ENCODE measurements at places on chromosomes 4 and X.

DNA sequence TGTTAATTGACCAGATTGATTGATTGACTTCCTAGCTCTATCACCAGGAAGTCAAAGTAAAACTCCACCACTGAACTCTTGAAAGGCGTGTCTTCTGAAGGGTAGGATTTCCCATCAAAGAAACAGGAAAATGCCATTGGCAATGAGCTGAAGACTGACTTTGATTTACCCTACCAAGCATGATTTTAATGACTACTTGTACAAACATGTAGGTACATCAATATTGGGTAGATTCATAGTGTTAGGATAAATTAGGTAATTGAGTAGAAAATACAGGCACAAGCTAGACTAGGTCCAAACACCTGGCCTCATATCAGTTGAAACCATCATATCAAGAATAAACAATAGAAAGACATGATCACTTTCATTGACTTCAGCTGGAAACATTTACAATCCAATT lies 53.2 kb upstream of the ATXN3L start:
- DNase-seq: no peak

DNA sequence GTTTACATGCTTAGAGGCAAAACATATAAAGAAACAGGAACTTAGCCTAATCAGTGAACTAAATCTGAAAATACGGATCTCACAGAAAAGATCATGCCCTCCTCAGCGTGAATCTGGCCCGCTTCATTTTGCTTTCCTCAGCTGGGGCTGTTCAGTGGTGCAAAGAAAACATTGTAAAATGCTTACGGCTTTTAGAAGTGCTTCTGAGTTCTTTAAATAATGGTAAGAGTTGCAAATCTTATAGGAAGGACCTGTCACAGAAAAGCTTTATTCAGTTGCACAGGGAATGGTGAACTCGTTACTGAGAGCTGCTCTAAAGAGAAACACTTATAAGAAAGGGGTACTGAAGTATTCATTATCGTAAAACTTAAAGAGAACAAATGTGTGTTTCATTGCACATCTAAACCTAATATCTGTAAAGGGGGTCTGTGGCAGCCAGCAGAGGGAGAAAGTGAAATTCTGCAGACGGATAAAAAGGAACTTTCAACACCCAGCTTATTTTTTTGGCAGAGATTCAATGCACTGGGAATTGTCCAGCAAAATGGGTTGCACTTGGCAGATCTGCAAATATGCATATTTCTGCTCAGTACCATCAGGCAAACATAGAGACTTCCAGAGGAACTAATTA lies 139.2 kb upstream of the ANK2 start:
- no peak for DNase-seq

DNA sequence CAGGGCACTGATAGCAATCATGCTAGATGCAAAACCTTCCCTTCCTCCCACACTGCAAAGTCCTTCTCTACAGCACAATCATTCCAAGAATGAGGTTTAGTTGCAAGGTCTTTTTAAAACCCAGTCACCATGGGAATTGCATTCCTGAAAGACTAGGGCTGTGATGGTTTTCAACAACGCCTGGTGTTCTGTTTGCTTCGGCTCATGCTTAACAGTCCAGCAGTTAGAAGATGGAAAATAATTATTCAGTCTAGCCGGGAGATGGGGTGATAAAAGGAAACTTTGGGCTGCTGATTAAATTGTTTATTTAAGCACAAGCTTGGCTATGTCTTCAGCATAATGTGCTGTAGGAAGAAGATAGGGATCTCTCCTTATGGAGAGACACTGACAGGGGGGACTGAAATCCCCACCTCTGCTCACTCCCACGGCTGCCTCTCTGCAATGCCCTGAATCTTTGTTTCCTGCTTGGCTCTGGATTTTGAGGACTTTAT lies 211.4 kb downstream of the MID1IP1 start:
- no peak for DNase-seq

DNA sequence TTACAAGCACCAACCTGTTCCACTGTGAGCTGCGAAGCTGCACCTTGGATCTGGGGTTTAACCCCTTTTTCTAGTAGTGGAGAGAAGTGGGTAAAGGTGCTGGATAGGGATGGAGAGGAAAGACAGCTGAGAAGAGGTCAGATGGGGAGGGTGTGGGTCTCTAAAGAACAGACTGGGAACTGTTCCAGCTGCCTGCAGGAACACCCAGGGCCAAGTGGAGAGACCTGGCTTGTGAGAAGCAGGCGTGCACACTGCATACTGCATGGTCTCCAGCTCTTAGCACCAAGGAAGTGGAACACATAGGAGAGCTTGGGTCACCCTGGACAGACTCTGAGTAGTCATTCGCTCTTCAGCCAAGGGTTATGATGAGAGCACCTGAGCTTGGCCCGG lies 16.1 kb downstream of the BCOR start:
- DNase-seq: no peak

GRCh38 chrX:19728915-19729314 lies 158.5 kb downstream of the SH3KBP1 start:
- no peak for DNase-seq

GRCh38 chr4:77593101-77593500 lies 12.5 kb upstream of the CXCL13 start:
- no peak for DNase-seq

- no peak for DNase-seq
These were observed 41.6 kb downstream of the ARHGAP10 start for GRCh38 chr4:147773261-147774184.

DNA sequence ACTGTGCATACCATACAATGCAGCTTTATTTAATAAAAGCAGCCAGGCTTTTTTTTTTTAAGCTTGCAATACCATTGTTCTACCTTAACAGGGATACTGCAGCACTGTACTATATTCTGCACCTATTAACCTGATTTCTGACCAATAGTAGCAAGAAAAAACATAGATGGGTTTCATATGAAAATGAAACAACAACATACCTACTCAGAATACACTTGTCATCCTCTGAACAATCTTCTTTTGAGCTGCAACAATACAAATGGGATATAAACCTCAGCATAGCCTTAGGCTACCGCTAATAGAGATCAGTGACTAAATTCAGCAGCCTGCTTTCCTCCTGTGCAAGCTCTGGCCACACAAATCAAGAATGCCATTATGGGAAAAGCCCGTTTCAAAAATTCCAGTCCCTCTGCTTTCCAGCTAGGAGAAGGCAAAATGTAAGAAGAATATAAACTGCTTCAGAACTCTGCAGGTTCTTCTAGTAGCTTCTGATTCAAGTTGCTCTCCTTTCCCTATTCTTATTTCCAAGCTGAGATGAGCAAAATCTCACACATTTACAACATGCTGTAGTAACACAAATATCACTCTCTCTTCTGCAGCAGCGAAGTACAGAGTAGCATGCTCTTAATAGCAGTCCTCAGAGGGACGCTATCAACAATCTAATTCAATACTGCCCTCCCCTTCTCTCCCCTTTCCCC lies 143.4 kb downstream of the KLHL13 start:
- no peak for DNase-seq

DNA sequence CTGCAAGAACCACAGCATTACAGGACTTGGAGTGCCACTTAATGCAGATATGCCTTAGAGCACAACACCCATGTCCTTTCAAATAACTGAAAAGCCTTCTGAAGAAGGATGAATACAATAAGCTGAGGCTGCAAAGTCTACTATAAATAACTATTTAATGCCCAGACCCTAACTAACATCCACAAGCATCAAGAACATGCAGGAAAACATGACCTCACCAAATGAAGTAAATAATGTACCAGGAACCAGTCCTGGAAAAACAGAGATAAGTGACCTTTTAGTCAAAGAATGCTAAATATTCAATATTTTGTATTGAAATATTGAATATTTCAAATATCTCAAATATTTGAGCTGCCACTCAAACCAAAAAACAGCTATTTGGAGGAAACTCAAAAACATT lies 16.9 kb downstream of the ACTRT1 start:
- no peak for DNase-seq

DNA sequence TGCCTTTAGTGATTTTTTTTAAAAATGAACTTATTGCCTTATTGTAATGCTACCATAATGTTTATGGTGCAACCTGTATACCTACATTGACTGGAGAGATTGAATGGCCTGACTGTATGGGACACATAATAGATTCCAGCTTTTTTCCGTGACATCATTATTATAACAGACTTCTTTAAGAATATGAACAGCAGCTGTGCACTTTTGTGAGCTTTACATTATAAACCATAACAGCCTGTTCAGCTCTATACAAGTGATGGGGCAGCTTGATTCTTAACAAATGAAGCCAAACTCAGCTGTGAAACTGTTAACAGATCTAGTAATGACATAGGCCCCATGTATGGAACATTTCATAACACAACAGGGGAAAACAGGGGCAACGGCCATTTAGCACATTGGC lies 187.0 kb downstream of the BMPR1B start:
- no peak for DNase-seq

DNA sequence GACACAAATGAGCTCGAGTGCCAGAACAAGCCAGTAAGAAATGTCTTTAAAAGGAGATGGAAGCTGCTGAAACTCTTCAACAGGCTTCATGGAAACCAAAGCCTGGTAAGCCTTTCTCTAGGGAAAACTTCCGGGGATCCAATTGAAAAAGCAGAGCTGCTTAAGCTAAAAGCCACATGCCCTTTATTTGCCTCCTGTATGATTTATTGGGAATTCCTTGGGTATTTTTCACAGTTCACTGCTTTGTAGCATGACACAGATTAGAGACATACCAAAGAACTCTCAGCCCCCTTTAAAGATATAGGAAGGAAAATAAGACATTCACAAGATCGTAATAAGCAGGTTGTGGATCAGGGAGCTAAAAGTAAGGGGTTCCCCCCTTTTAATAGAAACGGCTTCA lies 6.5 kb upstream of the ARHGAP6 start:
- DNase-seq: no peak

GRCh38 chr4:109764376-109764775 lies 34.5 kb upstream of the PLA2G12A start:
- DNase-seq: no peak

GRCh38 chrX:119459181-119459580 lies 9.1 kb upstream of the SLC25A5 start:
- no peak for DNase-seq

DNA sequence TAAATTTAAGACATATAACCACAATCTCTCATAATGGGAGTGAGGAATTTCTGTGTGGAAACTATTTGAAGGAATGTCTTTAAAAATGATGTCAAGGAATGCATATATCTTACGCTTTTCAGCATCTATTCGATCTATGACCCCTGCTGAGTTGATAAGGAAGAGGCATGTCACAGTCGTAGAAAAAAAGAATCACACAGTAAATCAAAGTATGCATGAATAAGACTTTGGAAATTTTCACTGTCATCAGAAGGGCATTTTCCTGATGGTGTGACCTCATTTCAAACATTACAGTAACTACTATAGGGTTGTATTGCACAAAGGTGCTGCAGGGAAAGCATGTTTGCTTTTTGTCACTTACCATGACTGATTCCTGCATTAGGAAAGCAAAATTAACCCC lies 41.5 kb downstream of the REELD1 start:
- no peak for DNase-seq

GRCh38 chrX:50779694-50780093 lies 34.3 kb downstream of the SHROOM4 start:
- DNase-seq: no peak

GRCh38 chrX:45322820-45323219 lies 122.1 kb upstream of the DIPK2B start:
- no peak for DNase-seq

DNA sequence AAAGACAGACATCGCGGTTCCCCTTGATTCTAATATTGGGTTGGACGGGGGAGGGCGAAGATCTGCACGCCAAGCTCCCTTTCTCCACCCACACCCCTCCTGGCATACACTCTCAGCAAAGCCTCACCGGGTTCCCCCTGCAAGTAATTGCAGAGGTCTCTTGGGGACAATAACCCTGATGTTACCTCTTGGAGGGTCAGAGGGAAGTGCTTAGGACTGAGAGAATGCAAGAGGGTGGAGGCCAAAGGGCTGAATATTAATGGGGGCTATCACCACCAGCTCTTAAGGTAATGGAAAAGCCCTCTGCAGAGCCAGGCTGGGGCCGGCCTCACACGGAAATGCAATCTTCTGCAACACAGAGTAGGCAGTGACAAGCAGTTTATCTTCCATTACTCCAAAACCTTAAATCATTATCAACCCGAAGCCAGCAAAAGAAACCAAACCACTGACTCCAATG lies 344.1 kb upstream of the GATB start:
- no peak for DNase-seq

DNA sequence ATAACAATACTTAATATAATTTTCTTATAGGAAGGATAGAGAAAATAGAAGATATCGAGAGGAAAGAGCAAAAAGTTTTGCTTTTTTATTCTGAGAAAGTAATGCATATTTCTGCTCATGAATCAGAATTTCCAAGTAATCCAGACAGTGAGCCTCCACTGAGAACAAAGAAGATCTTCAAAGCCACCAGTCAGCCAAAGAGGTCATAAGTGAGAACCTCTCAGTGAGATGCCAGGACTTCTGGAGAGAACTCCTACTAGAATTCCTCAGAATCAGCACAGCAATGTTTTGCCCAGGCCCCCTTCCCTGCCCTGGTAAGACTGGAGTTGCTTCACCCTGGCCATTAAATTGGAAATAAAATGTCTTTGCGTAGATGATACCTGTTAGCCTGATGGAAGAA lies 254.4 kb upstream of the FAT4 start:
- no peak for DNase-seq

- no peak for DNase-seq
These were observed 19.0 kb upstream of the PPP3CA start for GRCh38 chr4:101366331-101366730.

DNA sequence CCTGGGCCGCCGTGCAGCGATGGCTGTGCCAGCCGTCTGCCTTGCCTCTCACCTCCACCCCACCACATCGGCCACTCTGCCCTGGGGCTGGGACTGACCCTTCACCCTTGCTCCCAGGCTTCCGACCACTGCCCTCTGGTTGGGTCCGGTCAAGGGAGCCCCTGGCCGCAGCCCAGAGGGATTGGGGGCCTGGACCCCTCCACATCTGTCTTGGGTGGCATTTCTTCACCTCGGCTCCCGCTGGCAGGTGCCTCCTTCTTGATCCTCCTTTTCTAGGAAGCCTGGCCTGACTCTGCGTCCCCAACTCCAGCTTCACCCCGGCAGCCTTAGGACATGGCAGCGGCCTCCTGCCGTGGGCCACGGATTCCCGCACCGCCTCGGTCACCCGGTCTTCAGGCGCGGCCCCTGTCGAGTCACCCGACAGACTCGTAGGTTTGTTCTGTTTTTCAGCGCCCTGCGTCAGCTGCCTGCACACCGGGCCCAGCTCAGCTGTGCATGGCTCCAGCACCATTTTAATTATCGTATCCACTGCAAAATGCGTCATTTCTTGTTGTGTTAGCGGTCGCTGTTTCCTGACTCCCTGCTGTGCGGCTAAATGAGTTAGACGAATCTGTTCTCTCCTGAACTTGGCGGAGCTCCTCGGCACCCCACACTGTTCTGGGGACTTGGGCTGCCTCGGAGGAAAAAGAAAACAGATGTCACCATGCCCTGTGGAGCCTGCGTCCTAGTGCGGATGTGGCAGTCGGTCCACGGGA lies 124.0 kb downstream of the FAM53A start:
- no peak for DNase-seq

DNA sequence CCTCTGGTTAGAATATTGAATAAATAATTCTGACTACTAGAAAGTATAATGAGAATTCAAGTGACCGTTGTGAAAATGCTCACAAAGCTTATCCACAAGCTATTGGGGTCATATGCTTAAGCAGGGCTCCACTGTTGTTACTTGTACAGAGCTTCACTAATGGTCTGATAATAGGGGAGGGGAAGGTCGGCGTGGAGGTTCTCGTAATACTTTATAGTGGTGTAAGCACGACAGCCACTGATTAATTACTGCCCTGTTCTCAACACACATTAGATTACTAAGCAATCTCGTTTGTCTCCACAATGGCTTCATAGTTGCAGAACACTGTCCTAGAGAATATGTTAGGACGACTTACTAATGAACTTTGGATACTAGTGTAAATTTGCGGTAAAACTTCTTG lies 11.6 kb downstream of the UNC5C start:
- DNase-seq: no peak

- DNase-seq: no peak
These were observed 142.8 kb downstream of the MGST2 start for GRCh38 chr4:139808381-139808807.
